Activated CD4-positive, CD25-positive, alpha-beta regulatory T cell treated with anti-CD3 and anti-CD28 coated beads, Interleukin-2, amount 50 U/mL, for 24 hours (primary cell): ENCODE measurements at places on chromosomes 3 and 15.
A peak's percentile ranks its signal among the peaks of the same experiment; 100 is the strongest.

DNA sequence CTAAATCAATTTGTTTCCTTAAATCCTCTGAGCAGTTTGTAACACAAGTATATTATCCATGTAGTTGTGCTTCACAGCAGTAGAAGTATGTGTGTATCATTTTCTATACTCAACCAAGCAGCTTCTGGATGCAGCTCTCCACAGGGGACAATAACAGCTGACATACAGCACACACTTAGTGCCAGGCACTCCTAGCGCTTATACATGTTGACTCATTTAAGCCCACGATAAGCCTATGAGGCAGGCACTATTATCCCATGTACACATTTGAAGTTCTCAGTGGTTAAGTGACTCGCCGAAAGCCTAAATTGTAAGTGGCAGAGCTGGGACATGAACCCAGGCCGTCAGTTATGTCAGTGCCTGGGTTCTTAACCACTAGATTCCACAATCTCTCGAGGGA is 20.3 kb upstream of the LPP start:
- peak; percentile 60 for ATAC-seq

- no peak for ATAC-seq
Observed at GRCh38 chr3:114005481-114005880, 50.8 kb downstream of the CCDC191 start.

DNA sequence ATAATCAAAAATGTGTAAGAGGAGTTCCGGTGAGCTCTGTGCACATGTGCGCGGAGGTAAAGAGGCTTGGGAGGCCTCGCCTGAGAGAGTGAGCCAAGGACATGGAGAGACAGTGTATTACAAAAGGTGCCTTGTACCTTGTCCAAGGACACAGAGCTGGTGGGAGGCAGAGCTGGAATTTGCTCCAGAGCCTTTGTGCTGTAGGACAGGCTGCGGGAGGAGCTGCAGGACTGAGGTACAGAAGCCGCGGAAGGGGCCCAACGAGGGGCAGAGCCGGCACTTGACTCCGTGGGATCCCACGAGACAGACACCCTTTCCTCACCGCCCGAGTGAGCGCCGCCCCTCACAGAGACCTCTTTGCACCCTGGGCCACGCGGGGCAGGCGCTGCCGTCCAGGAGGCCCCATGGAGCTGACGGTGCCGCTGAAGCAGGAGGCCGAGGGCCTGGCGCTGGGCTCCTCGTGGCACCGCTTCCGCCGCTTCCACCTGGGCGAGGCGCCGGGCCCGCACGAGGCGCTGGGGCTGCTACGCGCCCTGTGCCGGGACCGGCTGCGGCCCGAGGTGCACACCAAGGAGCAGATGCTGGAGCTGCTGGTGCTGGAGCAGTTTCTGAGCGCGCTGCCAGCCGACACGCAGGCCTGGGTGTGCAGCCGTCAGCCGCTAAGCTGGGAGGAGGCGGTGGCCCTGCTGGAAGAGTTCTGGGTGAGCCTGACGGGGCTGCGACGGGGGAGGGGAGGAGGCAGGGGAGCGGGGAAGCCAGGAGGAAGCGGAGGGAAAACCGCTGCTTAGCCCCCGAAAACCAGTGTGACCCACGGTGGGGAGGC is 68.7 kb downstream of the SLTM start:
- no peak for ATAC-seq

GRCh38 chr3:106610362-106610959 is 741.6 kb upstream of the CBLB start:
- no peak for ATAC-seq

DNA sequence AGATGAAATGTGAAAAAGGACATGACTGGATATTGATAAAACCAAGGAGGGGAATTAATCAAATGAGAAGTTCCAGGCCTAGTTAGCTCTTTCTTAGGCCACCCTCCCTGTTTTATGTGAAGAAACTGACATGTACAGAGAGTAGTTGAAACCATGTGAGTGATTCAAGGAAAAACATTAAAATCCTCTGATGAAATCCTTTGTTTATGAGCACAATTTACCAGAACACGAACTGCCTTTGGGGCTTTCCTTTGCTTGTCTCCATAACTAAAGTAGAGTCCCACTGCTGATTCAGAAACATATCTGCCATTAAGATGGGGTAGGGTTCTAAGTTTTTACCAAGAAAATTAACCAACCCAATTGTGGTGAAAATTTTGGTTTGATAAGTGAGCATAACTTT is 558.3 kb downstream of the NR2F2 start:
- ATAC-seq, result no peak

DNA sequence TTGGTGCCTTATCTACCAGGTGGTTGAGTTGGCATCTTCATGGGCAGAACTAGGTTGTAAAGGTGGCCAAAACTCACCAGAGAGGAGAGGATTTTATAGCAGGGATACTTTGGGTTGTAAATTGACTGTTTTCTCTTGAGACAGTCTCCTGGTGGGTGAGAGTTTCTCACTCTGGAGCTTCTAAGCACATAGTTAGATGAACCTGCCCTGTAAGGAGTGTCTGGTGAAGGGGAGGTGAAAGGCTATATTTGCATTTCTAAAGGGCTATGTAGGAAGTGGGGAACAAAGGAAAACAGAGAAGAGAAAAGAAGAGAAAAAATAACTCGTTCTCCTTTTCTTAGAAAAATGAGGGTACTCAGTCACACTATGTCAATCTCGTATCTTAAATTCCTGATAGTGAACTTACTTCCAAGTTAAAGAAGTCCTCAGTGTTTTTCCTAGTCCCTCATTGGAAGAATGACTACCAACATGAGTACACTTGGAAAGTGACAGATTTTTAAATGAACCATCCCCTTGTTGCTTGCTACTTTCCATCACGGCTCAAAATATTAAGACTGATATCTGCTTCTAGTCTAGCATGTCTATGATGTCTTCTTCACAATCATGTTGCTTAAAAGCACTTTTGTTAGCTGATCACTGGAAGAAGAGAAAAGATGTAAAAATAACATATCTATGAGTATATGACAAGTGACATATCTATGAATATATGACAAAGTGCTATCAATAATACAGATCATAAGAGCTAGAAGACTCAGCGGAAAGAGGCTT is 113.8 kb upstream of the P2RY1 start:
- no peak for ATAC-seq

GRCh38 chr15:55740981-55741832 is 1.7 kb downstream of the PRTG start:
- ATAC-seq, result no peak

DNA sequence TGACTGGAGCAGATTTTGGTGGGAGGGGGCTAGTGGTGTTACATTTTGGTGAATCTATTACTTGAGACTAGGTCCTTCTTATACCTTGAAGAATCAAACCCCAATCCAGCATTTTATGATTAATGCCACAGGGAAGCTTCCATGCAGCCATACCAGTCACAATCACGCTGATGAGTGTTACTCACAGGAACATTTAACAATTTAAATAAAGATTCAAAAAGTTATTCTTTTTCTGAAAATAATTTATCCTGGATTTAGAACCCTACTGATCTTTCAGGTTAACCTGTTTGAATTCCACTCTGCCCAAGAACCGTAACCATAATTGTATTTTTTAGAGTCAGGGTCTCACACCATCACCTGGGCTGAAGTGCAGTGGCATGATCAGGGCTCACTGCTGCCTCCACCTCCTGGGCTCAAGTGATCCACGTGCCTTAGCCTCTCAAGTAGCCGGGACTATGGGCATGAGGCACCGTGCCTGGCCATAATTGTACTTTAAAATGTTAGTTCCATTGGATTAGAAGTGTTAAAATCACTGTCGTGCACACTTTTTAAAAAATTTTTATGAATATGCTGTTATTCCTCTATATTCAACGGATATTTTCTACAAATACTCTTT is 929 bp upstream of the MTMR10 start:
- ATAC-seq, result no peak

DNA sequence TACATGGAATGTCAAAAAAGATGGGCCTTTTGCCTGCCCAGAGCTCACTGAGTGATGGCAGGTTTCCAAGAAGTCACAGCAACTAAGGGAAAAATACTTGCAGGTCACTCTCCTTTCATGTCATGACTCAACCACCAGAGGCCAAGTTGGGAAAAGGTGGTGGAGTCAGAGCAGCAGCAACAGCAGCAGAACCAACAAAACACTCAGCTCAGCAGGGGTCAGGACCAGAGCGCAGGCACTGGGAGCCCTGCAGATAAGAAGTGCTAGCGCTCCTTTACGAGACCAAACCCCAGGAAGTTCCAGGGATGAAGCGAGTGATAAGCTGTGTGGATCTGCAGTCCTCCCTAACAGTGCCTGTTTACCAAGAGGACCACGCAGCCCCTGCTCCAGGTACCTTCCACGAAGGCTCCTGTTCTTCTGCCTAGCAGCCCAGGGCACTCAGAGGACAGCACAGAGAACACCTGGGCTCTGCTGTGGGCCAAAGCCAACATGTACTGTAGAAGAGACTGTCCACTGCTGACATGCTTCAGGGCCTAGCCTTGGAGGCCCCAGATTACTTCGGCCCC is 26.0 kb downstream of the POC1A start:
- ATAC-seq, result no peak

GRCh38 chr3:94291686-94292085 is 228.8 kb downstream of the NSUN3 start:
- ATAC-seq, result no peak

DNA sequence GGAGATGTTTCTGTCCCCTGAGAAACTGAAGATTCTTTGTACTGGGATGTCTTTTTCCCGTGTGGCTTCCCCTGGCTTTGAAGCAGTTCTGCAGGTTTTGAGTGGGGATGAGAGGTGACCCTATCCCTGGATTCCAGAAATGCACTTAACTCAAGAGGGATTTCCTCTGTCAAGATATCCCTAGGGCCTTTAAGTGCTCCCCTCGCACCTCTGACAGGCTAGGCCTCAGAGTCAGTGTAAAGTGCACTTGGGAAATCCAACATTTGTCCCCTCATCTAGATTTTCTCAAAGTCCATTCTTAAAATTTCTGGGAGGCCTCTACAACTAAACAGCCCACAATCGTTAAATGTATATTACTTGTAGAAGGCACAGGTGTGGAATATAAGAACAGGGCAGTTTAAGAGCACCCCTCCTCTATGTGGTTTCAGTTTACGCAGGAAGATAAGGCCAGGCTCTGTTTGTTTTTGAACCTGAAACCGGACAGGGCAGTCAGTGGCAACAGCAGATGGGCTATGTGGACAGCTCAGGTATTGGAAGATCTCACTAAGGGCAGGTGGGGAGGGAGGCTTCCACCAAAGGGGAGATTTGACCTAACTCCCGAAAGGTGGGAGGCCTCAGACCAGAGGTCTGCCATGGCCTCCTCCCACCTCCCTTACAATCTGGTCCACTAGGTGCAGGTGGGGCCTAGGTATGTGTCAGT is 4.8 kb downstream of the C3orf52 start:
- ATAC-seq, result no peak

GRCh38 chr3:124960105-124960504 is 25.6 kb upstream of the MUC13 start:
- ATAC-seq, result no peak

- peak; percentile 82 for ATAC-seq
Observed at GRCh38 chr15:90845201-90845949, 23.0 kb upstream of the FURIN start.

DNA sequence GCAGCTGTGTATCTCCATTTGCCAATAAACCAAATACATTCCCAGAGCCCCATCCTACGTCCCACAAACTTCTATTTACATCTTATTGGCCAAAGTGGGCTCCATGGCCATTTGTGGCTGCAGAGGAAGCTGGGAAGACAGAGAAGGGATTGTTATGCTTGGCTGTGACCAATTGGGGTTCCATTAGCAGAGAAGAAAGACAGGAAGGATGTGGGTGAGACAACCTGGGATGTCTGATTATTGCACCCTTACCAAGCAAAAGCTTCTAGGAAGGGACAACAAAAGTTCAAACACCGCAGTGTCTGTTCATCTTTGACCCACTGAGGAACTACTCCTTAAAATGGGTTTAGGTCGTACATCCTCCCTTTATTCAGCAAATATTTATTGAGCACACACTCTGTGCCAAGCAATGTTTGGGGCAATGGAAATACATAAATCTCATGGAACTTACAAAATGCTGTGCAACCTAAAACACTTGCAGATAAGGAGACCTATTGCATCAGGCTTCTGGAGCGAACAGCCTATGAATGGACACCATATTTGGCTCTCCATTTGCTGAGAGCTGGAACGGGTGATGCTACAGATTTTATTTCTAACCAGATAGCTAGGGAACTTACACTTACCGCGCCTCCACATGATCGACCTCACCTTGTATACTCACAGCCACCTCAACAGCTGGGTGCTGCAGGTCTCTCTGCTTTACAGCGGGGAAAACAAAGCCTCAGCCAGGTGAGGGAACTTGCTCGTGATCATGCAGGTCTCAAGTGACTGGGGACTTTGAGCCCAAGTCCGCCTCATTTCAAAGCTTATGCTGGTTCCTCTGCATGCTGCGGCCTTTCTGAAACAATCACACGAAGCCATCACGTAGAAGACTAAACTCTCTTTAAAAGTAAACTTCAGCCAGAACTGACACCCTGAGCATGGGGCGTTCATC is 21.4 kb upstream of the NR2E3 start:
- no peak for ATAC-seq

GRCh38 chr15:69451951-69452691 is 497 bp upstream of the RPLP1 start:
- peak; percentile 19 for ATAC-seq

- no peak for ATAC-seq
Observed at GRCh38 chr3:194779729-194780224, 94.1 kb downstream of the FAM43A start.

GRCh38 chr3:55427739-55428138 is 59.4 kb downstream of the WNT5A start:
- ATAC-seq, result no peak

- peak; percentile 73 for ATAC-seq
Observed at GRCh38 chr15:38707802-38708671, 143.4 kb upstream of the RASGRP1 start.

GRCh38 chr15:39180483-39180933 is 400.4 kb upstream of the THBS1 start:
- ATAC-seq, result no peak

GRCh38 chr15:86115145-86115801 is 35.6 kb downstream of the AGBL1 start:
- no peak for ATAC-seq

- ATAC-seq, result no peak
Observed at GRCh38 chr3:16428612-16429011, 84.9 kb downstream of the RFTN1 start.

- no peak for ATAC-seq
Observed at GRCh38 chr3:126743350-126743749, 39.3 kb downstream of the CHCHD6 start.

- ATAC-seq, result no peak
Observed at GRCh38 chr3:157251685-157252084, 91.7 kb upstream of the CCNL1 start.

- ATAC-seq, result no peak
Observed at GRCh38 chr3:97987306-97987705, 15.1 kb upstream of the RIOX2 start.

- ATAC-seq, result peak; percentile 18
Observed at GRCh38 chr3:20040548-20041196, 426 bp downstream of the KAT2B start.

DNA sequence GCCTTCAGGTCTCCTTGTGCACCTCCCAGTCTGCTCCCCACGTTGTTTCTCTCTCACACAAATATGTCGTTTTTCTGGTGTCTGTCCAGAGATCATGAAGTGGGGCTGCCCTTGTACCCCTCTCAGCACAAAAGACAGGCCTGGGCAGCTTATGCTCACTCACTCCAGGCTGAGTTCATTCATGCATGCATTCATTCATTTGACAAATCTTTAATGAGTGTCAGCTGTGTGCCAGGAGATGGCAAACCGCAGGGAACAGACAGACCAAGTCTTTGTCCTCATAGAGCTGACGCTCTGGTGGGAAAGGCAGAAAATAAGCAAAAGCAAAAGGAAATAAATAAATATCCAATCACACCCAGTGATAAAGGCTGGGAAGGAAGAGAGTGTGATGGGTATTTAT is 7.6 kb upstream of the TRH start:
- no peak for ATAC-seq
